ENCODE measurements at places on chromosomes 1 and 21. TPM values are rescaled to one million over a fixed set of nuclear protein-coding genes. Genes with fewer than 3 reads are reported as not detected.

The C1orf21 gene
- total RNA-seq = 32.5 TPM

DNA sequence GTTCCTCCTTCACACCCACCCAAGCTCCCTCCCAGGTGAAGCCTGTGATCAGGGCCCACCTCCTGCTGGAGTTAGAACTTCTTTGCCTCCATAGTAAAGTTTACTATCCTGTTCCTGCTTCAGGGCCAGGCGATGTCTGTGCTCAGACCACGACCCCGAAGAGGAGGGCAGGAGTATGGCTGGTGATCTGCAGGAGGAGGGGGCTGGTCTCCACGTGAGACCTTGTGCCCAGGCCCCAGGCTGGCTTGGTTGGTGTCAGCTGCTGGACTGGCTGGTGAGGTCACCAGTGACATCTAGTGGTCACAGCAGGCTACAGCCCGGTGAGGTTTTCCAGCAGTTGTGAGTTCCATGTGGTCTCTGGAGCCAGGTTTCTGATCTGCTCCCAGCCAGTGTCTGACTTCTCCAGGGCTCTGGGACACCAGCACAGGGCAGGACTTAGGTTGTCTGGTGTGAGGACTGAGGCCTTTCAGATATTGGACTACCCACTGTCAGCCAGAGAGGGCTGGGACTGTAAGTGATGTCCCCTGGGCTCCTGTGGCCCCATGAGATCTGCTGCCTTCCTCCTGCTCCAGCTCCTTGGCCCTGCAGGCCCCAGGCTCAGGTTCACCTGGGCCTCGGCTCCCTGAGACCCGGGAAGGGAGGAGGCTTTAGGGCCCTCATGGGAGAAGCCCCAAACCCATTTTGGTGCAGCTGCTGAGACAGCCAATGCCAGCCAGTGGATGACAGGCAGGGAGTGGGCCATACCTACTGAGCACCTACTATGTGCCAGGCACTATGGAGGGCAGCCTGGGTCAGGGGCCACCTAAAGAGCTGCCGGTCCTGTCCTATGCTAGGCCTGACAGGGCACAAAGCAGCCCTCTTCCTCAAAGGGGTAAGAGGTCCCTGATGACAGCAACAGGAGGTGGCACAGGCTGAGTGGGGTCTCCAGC lies 6.0 kb upstream of the UBL4B start:
- peaks cover 12% of the 10 kb centered on the region for H3K4me1 ChIP-seq
- peaks cover 9% of the 10 kb centered on the region for H3K27me3 ChIP-seq
- no peak overlapping the region for H3K4me3 ChIP-seq
- H3K36me3 ChIP-seq = no peaks in the 10 kb centered on the region
- H3K27ac ChIP-seq = no peak overlapping the region

- peaks cover 2% of the 10 kb centered on the region for H3K36me3 ChIP-seq
- H3K27me3 ChIP-seq = no peaks in the 10 kb centered on the region
- H3K4me1 ChIP-seq = no peaks in the 10 kb centered on the region
- no peak for DNase-seq
Measured at GRCh38 chr1:238052496-238053266, 162.0 kb upstream of the ZP4 start.

DNA sequence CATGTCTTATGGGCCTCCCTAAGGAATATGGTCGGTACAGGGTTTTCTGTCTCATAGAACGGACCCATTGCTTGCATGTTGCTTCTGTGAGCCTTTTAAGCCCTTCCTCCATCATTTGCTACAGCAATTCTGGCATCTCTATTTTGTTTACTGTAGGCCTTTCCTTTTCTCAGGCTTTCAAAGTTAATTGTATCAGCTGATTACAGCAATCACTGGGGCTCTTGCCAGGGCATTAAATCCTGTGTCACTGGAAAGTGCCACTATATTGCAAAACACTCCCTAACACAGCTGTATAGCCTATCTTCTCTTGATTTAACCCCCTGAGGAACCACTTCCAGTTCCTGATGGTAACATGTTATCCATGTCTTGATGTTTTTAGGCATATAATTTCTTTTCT lies 156.5 kb downstream of the PDE4B start:
- no peak overlapping the region for H3K4me3 ChIP-seq
- no peaks in the 10 kb centered on the region for H3K27me3 ChIP-seq
- H3K36me3 ChIP-seq = no peaks in the 10 kb centered on the region
- no peaks in the 10 kb centered on the region for H3K4me1 ChIP-seq

DNA sequence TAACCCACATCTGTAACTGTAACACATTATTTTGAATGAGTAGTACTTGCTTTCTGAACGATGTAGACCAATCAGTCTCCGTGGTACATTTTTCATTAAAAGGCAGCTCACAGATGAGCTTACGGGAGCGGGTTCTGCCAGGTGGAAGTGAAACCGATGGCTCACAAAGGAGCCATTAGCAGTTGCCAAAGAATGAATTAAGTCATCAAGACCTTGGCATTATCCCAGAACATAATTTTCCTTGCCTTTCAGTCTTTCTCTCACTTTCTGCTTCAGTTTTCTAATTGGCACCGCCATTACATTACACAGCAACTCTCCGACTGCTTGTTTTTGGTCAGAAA lies 33.5 kb upstream of the UTS2 start:
- no peak overlapping the region for H3K27ac ChIP-seq
- no peak overlapping the region for H3K4me3 ChIP-seq
- peaks cover 21% of the 10 kb centered on the region for H3K27me3 ChIP-seq
- no peaks in the 10 kb centered on the region for H3K4me1 ChIP-seq

GRCh38 chr1:119069682-119070081 lies 70.8 kb downstream of the WARS2 start:
- H3K27me3 ChIP-seq = no peaks in the 10 kb centered on the region
- no peaks in the 10 kb centered on the region for H3K4me1 ChIP-seq
- no peak for DNase-seq
- peak overlapping the region; percentile 2 for H3K27ac ChIP-seq
- H3K36me3 ChIP-seq = peaks cover 8% of the 10 kb centered on the region
- no peak overlapping the region for H3K4me3 ChIP-seq

The FMO4 gene
- 0.86 TPM for total RNA-seq

The SUCO gene
- 48.6 TPM for total RNA-seq

- H3K27me3 ChIP-seq = no peaks in the 10 kb centered on the region
- H3K4me3 ChIP-seq = no peak overlapping the region
- peaks cover 16% of the 10 kb centered on the region for H3K4me1 ChIP-seq
Measured at GRCh38 chr1:226397011-226397926, 10.6 kb downstream of the PARP1 start.

The SLC19A1 gene
- total RNA-seq = 31.6 TPM

DNA sequence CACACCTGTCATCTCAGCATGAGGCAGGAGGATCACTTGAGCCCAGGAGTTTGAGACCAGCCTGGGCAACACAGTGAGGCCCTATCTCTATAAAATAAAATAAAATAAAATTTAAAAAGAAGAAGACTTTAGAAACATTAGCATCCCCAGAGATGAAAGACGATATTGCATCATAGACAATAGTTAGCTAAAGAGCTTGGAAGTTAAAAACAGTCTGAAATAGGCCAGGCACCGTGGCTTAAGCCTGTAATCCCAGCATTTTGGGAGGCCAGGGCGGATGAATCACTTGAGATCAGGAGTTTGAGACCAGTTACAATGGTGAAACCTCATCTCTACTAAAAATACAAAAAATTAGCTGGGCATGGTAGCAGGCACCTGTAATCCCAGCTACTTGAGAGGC lies 59.3 kb downstream of the RIMS3 start:
- H3K4me3 ChIP-seq = no peak overlapping the region
- no peaks in the 10 kb centered on the region for H3K4me1 ChIP-seq
- no peaks in the 10 kb centered on the region for H3K36me3 ChIP-seq
- H3K27me3 ChIP-seq = peaks cover 10% of the 10 kb centered on the region
- no peak overlapping the region for H3K27ac ChIP-seq
- DNase-seq = no peak
